GM20000 (cell line): ENCODE measurements at places on chromosomes 11 and 22.

DNA sequence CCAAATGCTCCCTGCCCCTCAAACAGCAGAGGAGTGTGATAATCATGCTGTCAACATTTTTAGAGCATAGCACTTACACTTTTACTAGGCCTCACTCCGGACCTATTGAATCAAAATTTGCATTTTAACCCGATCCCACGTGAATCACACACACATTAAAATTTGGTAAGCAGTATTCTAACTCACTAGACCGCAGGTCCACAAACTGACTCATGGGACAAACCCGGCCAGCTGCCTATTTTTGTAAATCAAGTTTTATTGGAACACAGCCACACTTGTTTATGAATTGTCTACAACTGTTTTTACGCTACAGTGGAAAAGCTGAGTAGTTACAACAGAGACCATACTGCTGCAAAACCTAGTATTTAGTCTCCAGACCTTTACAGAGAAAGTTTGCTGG, 43.3 kb downstream of the SNX19 start:
- DNase-seq: no peak

DNA sequence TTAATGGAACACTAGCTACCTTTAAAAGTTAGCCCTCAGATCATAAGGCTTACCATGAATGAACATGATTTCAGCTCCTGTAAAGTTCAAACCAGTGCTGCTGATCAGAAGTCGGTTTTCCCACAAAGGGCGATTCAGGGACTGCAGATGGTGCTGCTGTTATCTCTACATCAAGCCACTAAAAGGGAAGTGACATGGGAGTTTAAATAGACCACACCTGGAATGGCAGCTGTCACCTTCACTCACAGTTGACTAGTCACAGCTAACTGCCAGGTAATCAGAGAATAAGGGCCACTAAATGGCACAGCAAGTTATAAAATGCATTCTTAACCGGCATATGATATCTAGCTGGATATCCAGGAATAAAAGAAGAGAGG, 581.1 kb upstream of the ARHGAP42 start:
- no peak for DNase-seq

DNA sequence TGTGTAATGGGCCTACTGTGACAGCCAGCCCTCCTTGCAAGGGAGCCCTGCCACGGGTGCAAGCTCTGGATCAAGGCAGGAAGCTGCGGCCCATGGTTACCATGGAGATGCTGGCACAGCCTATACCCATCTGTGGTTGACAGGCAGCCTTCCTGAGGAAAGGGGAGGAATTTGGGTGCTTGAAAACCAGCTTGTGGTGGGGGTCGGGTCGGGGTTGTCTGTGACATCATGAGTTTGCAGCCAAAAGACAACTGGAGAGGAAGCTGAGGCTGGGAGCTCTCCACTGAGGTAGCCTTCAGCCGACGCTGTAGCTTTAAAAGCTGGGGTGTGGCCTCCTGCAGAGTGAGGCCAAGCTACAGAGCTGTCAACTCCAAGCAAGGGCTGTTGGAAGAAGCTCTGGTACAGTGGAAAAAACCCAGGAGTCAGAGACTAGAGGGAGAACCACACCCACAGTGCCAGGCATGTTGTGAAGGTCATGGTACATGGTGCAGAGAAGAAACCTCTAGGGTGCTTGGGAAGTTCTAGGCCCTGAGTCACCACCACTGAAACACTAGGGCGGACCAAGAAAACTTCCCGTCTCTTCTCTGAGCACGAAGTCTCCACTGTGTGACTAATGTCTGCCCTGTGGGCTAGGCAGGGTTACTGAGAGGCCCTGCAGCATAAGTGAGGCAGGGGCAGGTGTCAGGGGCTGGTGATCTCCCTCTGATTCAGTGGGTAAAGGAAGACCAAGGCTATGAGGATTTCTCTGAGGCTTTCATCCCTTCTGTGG, 10.8 kb upstream of the LDHA start:
- peak; percentile 75 for DNase-seq

- DNase-seq: no peak
Observed at GRCh38 chr22:43077121-43077877, 11.9 kb downstream of the TTLL1 start.

DNA sequence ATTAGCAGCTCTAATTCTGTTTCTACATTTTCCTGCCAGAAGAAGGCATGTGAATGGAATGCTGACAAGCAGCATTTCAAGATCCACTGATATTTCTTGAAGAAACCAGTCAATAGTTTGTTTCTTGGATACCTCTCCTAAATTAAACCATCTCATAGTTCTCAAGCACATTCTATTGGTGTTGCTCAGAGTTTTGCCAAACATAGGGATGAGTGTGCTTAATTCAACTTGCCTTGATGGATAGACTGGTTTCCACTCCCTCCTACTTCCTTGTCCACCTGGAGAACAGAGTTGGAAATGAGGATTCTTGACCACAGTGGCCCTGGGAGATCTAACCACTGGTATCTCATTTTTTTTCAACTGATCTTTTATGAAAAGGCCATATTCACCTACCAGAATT, 29.8 kb upstream of the DDX10 start:
- DNase-seq: no peak

DNA sequence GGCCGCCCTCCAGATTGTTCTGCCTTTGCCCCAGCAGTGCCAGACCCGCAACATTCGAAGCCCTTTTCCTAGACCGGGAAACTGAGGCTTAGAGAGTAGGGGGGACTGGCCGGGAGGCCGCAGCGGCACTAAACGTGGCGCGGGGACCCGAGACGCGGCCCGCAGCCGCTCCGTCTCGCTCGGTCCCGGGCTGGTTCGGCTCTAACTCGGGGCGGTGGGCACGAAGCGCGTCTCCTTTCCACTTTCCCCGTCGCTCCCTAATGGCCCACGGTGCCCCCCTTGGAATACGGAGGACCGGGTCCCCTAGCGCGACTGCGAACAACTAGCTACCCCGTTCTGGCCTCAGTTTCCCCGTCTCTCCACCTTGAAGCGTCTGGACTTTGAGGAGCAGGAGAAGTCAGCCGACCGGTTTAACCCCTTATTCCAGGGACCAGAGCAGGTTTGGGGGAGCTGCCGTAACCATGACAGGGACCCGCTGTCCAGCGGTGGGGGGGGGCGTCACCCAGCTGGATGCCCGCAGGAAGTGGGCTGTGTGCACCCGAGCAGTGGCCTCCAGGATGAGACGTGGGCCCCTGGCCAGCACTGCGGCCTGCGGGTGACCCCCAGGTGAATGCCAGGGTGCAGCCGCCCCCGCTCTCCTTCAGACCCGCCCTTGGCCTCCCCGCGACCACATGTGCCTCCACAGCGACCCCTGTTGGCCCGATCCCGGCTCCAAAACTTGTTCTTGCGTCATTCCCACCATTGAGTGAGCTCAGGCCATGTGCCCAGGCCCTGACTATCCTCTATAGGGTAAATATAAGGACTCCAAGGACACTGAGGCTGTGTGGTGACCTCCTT, 1.1 kb downstream of the CDC42EP1 start:
- DNase-seq: peak; percentile 91

DNA sequence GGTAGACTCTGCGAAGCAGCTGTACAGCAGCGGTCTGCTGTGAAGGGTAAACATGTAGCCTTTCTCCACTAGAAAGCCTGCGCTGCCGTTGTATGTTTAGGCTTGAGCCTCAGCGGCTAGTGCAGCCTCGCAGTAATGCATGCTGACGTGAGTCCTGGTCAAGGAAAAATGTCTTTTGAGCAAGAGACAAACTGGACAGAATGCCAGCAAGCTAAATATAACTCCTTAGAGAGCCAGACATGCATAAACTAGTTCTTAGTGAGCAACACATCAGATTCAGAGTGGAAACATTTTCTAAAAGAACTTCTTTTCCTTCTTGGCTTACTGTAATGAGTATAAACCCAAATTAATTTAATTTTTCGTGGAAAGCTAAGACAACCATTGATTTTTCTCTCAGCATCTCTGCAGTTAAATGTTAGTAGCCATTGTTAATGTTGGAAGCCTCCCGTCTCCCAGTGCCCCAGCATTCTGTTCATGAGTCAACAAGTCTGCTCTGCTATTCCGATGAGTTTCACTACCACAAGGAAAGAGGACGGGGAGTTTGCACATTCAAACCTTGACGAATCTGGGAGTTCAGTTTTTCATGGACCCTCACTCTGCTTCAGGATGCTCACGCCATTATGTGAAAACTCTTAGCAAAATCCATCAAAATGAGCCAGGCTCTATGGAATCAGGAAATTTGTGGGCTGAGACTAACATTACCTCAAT, 51.4 kb downstream of the JAM3 start:
- no peak for DNase-seq

- DNase-seq: no peak
Observed at GRCh38 chr11:44563711-44564110, 1.8 kb upstream of the CD82 start.

- DNase-seq: peak; percentile 6
Observed at GRCh38 chr11:16191212-16191867, 165.0 kb downstream of the SOX6 start.

GRCh38 chr11:65968600-65969482, 7.3 kb downstream of the SART1 start:
- DNase-seq: no peak

DNA sequence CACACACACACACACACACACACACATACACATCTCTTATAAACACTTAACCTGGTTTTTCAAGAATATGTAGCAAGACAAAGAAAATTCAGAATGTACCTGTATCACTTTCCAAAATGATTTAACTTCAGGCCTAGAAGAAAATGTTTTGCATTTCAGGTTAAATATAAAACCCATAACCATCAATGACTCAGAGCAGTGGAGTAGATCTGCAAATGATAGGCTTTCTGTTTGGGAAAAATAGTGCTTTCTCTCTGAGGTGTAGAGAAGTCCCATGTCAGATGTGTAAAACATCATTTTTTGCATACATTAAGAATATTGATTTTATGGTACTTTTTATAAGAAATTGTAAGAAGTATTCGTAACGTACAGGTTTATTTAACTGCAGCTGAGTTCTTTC, 116.9 kb downstream of the STK33 start:
- DNase-seq: no peak

DNA sequence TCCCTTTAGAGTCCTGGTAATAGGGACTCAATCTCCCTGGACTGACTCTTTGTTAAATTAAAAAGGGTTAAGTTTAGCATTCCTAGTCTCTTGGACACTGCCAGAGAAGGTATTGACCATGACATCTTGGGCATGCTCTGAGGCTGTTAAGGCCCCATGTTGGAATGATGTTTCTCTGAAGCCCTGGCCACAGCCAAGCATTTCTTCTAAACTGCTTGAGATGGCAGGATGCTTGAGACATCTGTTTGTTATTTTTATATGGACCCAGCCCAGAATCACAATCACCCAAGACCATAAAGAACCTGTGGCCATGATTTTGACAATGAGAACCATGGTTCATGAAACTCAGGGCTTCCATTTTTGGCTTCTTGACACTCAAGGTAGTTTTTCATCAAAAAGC, 5.5 kb upstream of the ANKK1 start:
- DNase-seq: no peak
